ENCODE measurements at places on chromosomes 5 and 9.

DNA sequence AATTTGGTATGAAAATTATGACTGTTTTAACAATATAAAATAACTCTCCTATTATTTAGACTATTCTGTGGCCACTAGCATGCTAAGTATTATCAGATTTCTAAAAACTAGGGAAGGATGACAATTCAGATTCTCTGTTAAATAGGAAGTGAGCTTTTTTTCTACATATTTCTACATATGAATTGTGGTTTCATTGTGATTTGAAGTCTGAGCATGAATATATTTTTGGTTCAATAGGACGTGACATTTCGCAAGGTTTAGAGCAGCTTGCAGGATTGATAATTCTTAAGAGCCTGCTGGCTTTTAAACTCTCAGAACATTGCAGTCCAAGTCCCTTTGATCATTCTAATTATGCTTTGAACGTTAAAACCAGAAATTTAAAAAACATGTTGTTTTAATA, 82.9 kb downstream of the ADGRV1 start:
- no peak for DNase-seq

GRCh38 chr5:144433893-144434292, 263.2 kb downstream of the KCTD16 start:
- DNase-seq = peak; percentile 16

DNA sequence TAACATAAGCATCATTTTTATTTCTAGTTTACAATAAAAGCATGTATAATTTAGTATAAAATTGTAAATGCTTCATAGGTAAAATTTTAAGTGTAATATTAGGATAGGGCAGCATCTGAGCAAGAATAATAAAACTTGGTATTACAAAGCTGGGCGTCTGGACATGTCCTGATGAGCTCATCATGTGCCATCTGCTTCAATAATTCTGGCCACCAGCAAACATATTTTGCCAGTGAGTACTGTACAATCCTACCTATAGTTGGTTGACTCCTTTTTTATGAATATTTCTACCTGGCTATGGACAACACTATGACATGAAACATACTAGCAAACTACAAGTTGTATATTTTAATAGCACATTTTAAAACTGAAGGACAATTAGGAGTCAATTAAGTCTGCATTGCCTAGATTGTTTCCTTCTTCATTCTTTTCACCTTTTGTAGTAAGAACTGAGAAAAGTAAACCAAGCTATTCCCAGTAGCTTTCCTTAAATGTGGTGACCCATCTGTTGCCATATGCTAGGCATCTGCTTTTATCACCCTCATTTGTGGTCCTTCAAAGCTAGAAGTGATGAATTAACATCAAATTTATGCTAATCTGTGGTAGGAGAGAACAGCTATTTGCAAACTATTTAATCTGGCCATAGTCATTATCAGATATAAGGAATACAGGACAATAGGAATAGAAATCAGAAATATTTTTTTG, 23.4 kb downstream of the LURAP1L start:
- DNase-seq = peak; percentile 72

DNA sequence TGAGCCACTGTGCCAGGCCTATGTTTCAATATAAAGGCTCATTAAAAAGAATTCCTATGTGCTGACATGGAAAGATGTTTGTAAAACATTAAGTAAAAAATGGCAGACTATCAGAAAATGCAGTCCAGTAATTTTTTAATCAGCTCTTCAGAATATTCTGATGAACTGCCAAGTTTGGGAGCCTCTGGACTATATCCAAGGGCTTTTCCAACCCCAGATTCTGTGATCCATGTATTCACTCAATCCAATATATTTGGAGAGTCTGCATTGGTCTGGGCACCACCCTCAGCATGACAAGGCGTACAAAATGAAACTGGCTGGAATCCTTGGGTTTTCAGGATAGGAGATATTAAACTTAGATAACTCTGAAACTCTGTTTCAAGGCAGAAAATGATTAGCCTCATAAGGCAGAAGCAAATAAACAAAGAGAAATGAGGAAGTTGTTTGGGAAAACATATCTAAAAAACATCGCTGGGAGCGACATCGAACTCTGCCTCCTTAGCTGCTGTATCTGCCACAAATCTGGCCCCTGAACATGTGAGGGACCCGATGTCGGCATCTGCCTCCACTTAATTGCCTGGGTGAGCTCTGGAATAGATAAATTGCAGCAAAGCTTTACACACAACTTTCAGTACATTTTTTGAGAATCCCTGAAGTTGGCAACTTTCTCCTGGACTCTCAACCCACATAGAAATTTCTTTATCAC, 14.4 kb downstream of the PDE6A start:
- DNase-seq = peak; percentile 58

DNA sequence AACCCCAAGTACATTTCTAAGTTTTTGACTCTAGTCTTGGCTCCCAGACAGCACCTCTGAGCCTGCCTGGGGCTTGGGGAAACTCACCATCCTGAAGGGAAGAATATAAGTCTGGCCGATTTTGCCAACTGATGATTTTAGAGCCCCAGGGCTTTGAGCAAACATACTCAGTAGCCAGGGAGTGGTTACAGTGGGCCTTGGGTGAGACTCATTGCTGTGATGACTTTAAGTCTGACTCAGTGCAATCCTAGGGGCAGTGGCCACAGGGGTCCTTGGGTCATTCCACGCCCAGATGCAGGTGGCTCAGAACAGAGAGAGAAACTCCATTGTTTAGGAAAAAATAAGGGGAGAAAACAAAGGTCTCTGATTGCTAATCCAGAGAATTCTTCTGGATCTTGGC, 312.0 kb upstream of the EDIL3 start:
- no peak for DNase-seq

DNA sequence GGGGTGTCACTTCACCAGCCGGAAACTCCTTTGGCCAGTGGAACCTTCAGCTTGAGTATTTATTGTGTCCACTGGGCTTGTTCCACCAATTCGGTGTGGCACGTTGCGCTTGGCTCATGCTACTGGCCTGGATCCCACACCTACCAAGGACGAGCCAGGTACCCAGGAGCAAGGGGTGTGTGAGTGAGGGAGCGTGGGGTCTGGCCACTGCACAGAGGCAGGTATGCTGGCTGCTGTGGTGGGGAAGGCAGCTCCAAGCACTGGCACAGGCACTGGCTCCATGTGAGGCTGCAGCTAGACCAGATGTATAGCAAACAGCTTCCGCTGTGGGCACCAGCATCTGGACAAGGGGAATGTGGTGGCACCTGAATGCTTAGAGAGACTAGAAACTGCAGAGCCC, 28.1 kb upstream of the CYLC2 start:
- no peak for DNase-seq

DNA sequence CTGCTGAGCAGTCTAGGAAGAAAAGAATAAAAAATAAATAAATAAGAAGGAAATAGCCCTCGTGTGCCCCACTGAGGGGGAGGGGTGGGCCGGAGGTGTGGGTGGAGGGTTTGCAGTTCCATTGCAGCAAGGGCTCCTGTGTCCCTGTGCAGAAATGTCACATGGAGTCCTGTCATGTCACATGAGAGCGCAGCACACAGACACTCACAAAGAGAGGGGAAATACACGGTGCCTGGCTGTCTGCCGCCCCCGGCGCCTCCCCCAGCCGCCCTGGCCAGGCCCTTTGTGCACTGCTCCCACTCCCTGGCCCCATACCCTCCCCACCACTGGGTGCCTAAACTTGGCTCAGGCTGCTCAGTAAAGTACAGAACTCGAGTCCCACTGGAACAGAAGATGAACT, 55.6 kb upstream of the SPTLC1 start:
- no peak for DNase-seq

- DNase-seq = peak; percentile 73
Observed at GRCh38 chr5:97231025-97231636, 48.1 kb upstream of the RIOK2 start.

DNA sequence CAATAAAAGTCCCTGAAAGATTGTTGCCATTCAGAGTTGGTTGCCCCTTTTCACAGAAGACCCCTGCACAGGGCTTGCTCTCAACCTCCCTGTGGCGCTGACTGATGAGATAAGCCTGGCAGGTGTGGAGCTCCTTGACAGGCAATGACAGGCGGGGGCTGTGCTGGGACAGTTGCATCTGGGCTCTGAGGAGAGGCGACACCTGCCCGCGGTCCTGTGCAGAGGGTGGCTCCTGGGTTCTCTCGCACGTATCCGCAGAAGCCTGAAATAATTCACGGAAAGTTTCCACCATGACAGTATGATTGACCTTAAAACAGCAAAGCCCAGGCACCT, 19.8 kb upstream of the EXOC3 start:
- DNase-seq = no peak

DNA sequence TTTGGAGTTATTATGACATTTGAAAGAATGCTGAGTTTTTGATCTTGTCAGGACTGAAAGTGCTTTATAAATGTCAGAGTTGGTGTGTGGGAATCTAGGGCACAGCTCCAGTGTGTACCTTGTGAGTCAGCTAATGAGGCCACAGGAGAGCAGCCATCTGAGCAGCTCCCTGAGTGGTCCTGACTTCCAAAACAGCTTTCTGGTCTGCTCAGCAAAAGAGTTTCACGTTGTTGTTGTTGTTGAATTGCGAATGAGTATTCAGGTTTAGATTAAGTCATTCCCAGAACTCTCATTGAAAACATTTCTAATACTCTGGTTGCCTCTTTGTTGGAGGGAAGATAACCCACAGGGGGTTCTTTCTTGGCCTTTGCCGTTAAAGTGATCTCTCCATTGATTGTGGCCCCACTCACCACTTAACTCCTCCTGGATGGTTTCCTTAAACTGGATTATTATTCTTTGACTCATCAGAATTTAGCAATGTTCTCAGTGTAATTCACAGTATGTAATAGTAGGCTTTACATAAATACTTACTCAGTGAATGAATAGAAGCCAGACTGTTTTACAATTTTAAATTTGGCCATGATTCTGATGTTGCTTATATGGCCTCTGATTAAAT, 125.1 kb upstream of the SGCD start:
- peak; percentile 73 for DNase-seq
